Ovary (tissue), 10 donors: ENCODE measurements at places on chromosomes 3 and 15.

- DNase-seq, result no peak
Observed at GRCh38 chr15:86611417-86612040, 531.9 kb downstream of the AGBL1 start.

DNA sequence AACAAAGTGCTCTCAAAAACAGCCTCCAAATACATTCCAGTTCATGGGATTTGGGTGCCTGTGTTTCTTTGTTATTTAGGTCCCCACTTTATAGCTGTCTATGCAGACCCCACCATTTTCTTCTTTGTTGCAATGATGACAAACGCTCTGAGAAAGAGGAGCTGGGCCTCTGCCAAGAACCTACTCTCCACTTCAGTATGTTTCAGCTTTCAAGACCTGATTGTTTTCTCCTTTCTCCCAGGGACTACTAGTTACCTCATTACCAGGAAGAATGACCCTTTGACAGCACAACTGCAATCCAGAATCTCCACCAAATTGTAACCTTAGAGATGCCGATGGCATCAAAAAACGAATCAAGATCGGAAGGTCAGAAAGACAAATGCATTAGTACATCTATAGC is 236.8 kb downstream of the MEIS2 start:
- DNase-seq, result no peak

DNA sequence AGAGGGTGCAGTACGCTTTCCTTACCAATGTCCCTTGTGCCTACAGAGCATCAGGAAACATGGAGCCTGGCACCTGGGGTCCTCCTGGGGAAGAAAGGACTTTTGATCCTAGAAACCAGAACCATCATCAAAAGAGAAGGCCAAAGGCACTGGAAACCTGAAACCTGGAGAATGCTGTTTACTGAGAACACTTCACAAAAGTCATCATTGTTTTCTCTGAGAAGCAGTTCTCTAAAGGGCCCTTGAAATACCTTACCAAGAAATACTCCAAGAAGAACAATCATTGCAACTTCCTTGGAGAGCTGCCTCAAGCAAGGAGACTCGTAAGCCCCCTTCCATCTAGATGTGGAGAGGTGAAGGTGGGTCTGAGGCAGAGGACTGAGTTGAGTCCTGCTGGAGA is 66.0 kb downstream of the TLE3 start:
- DNase-seq, result no peak

DNA sequence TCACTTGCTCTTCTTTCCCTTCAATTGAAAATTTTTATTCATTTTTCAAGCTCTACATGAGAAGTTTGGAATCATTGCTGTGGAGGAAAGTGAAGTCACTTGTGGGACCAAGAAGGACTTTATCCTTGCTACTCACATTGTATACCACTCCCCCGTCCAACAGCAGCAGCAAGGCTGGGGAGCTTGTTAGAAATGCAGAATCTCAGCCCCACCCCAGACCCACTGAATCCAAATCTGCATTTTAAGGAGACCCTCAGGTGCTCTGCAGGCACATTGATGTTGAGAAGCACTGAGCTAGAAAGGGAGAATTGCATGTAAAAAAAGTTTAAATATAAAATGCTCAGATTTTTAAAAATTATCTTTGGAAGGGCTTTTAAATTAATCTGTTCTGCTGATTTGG is 202.3 kb upstream of the MRPL3 start:
- no peak for DNase-seq

DNA sequence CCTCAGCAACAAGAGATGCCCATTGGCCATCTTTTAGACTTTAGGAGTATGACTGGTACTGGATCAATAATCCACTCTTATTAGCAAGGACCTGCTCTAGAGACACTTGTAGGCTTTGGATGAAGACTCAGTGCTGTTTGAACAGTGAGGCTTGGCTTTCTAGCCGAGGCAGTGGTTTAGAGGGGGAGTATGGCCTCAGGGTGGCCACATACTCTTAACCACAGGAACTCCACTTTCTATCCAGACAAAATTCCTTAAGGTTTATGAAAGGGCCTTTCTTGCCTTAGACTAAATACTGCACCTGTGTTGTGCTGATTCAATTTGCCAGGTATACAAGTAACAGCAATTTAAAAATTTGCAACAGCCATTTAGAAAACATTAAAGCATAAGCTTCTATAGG is 1046.3 kb downstream of the DIPK2A start:
- DNase-seq, result no peak

DNA sequence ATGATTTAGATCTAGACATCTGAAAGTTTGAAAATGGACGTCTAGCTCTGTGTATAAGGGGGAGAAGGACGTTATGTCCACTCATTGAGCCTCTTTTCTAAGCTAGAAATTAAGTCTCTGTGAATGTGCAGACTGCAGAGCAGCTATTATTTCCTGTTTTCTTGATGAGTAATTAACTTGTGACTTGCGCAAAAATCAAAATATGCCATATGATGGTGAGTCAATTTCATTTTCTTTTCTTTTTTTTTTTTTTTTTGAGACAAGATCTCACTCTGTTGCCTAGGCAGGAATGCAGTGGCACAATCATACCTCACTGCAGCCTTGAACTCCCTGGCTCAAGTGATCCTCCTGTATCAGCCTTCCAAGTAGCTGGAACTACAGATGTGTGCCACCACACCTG is 14.1 kb downstream of the LACTB start:
- DNase-seq, result no peak

GRCh38 chr15:72276326-72276700 is 4.0 kb upstream of the PARP6 start:
- DNase-seq, result no peak

- DNase-seq, result no peak
Observed at GRCh38 chr15:33084661-33085060, 109.9 kb downstream of the FMN1 start.

GRCh38 chr3:10669490-10670048 is 146.5 kb upstream of the SLC6A11 start:
- no peak for DNase-seq
